Midbrain (tissue), 1 donor: ENCODE measurements at places on chromosomes 4 and X.

- no peak for DNase-seq
Measured at GRCh38 chr4:4521731-4522130, 20.1 kb downstream of the STX18 start.

GRCh38 chr4:70895811-70896491 is 6.2 kb upstream of the MOB1B start:
- no peak for DNase-seq

DNA sequence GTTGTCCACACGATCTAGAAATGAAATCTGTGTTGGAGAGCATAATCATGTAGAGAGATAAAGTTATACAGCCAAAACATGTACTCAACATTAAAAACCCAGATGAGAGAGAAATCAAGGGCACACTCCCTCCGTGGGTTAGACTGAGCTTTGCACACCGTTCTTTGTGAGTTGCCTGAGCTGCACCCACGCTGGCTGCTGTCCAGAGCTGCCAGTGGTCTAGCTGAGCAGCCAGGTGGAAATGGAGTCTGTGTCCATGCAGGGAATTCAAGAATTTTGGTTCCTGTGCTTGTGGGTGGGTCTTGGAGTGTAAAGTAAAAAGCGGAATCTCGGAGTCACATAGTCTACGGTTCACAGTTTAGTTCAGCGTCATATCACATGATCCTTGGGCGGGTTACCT is 84.6 kb downstream of the GPR143 start:
- DNase-seq = no peak

GRCh38 chr4:158938220-158939044 is 164.4 kb upstream of the RAPGEF2 start:
- DNase-seq = no peak

DNA sequence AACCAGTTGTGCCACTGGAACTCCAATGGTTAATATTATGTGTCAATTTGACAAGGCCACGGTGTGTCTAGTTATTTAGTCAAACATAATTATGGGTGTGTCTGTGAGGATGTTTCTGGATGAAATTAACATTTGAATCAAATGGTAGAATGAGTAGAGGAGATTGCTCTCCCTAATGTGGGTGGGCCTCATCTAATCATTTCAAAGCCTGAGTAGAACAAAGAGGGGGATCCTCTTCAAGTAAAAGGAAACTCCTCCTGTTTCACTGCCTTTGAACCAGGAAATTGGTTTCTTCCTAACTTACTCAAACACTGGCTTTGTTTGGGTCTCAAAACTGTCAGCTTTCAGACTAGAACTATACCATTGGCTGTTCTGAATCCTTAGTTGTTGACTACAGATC is 1692.1 kb downstream of the PCDH19 start:
- no peak for DNase-seq

- no peak for DNase-seq
Measured at GRCh38 chrX:20285511-20285910, 18.8 kb upstream of the RPS6KA3 start.

GRCh38 chr4:87122252-87122651 is 98.2 kb downstream of the KLHL8 start:
- DNase-seq = no peak

GRCh38 chrX:140589657-140590056 is 84.8 kb upstream of the SOX3 start:
- no peak for DNase-seq

DNA sequence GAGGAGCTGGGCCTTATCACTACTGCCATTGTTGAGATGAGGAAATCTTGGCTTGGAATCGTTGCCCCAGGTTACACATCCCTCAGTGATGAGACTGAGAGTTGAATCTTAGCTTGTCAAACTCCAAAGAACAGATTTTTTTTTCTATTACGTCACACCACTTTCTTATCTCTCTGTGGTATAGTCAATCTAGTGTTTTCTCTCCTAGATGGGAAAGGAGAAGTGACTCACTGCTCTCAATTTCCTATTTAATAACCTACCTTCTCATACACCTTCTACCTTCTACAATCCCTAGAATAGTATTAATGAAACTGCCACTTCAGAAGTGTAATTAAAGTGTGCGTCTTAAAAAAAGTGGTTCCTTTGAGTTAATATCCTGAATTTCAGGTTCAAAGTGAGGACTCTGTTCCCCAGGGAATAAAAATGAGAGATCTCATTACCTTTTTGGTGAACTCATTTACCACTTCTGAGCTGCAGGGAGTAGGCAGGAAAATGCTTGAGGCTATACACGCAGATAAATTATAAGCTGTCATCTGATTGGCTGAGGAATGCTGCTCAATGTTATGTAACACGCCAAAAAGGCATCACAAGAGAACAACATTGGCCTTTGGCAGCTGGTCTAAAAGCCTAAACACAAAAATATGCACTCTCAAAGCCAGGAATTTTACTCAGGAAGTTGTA is 59.3 kb downstream of the MAD2L1 start:
- DNase-seq = no peak

GRCh38 chr4:164931551-164932324 is 45.7 kb downstream of the TRIM61 start:
- no peak for DNase-seq

- no peak for DNase-seq
Measured at GRCh38 chr4:24796620-24797019, 1.2 kb downstream of the SOD3 start.

DNA sequence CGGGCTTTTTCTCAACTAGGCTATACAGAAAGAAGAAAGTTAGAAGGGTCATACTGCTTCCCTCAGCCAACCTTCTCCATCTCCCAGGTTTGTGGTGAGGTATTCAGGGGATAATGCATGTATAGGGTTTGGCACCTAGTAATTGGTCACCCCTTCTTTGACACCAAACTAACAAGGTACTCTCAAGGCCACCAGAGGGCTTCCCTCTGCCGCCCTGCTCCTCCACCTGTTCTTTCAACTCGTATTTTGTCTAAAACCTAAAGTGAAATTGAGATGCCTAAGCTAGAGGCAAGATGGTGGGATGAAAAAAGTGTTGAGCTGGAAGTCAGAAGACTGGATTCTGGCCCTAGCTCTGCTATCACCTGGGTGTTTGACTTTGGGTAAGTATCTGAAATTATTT is 22.0 kb downstream of the CT47C1 start:
- DNase-seq = no peak

- no peak for DNase-seq
Measured at GRCh38 chr4:25782482-25782881, 80.3 kb downstream of the SEL1L3 start.

DNA sequence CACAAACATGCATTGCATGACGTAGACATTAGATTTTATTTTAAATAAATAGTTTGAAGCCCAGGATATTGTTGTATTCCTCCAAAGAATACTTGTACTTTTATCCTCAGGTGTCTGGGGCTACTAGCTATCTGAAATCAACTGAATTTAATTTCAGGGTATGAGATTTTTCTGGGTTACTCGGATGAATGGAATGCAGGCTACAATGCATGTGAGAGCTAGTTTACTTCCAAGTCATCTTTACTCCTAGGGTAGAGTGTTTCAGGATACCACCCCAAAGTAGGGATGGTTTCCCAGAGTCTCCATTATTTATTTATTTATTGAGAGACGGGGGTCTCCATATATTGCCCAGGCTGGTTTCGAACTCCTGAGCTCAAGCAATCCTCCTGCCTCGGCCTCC is 66.4 kb downstream of the HPRT1 start:
- no peak for DNase-seq

DNA sequence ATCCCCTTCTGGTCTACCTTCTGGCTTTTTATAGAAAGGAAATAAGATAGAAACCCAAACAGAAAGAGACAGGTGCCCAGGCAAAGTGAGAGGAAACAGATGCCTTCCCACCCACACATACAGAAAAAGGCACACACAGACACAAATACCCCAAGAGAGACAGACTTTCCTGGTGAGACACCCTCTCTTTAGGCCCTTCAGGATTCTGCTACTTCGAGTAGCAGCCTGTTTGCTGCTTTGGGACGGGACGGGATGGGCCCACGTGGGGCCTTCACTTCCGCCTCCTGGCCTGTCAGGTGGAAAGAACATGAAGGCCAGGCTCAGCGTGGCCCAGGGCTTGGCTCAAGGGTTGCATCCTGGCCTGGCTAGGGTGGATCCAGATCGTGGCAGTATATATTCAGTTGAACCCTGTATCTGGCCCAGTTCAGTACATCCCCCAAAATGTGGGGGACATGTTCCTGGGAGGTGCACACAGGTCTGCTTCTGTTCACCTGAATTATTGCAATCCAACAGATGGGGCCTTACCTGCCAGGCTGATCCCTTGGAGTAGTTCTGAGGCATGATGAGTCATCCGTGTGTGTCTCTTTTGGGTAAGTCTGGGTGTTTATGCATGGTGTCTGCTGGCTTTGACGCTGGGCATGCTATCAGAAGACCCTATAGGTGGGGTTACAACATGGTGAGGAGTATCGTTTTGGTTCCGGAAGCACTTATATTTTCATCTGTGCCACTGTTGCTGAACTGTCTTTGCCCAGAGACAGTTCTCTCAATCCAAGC is 2.4 kb downstream of the ZNF275 start:
- DNase-seq = no peak

- DNase-seq = no peak
Measured at GRCh38 chr4:1234309-1234695, 14.6 kb downstream of the CTBP1 start.

- DNase-seq = no peak
Measured at GRCh38 chrX:100647095-100647494, 3.1 kb downstream of the SRPX2 start.

DNA sequence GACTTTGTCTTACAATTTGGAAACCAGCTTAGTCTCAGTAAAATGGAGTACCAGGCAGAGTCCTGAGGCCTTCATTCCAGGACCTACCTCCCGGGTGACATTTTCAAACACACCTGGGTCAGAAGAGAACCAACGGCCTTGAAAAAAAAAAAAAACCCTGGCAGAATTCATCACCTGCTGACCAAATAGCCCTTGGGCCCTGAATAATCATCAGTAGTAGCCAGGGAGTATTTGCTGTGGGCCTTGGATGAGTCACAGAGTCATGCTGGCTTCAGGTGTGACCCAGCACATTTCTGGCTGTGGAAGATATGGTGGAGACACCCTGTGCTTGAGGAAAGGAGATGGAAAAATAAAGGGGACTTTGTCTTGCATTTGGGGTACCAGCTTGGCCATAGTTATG is 92.2 kb downstream of the LPAR4 start:
- DNase-seq = no peak

DNA sequence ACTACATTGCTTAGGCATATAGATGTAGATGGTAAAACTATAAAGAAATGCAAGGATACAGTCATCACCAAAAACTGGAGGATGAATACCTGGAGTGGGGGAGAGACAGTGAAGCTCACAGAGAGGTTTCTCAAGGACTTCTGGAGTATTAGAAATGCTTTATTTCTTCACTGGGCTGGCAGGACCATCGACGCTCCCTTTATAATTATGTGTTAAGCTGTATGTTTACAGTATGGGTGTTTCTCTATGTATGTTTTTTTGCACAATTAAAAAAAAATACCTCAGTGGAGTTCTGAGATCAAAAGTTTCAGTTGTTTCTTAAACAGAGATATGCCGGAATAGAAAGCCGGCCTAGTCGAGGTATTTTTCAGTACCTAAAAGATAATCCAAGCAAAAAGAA is 201.3 kb downstream of the NSUN7 start:
- no peak for DNase-seq

DNA sequence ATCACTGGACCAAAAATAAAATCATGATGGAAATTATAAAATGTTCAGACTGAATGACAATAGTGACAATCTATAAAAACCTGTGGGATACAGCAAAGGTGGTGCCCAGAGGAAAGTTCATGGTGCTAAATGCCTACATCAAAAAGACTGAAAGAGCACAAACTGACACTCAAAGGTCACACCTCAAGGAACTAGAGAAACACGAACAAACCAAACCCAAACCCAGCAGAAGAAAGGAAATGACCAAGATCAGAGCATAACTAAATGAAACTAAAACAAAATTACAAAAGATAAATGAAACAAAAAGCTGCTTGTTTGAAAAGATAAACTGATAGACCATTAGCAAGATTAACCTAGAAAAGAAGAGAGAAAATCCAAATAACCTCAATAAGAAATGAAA is 78.7 kb downstream of the ANAPC10 start:
- no peak for DNase-seq

DNA sequence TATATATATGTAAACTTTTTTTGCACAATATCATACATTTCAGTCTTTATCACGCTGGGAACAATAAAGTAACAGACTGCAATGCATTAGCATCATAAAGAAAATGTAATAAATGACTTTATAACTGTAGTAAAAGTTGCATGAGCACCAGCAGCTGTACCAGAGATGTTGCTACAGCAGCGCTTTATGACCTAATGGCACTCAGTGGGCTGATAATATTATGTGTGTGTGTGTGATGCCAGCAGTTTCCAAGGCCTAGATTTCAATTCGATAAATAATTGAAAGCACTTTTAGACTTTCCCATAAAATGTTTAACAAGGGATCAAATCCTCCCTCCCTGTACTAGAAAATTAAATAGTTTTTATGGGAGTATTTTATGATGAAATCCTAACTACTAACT is 367.6 kb upstream of the AGA start:
- DNase-seq = no peak

GRCh38 chr4:8847331-8847730 is 24.3 kb downstream of the HMX1 start:
- DNase-seq = no peak

- DNase-seq = no peak
Measured at GRCh38 chr4:71709961-71710360, 73.9 kb downstream of the GC start.

GRCh38 chr4:93748373-93749291 is 79.9 kb upstream of the ATOH1 start:
- no peak for DNase-seq

GRCh38 chr4:6423575-6423974 is 48.8 kb downstream of the PPP2R2C start:
- DNase-seq = no peak

GRCh38 chrX:118062048-118062789 is 54.4 kb downstream of the KLHL13 start:
- no peak for DNase-seq

- DNase-seq = no peak
Measured at GRCh38 chr4:123265443-123265842, 131.2 kb upstream of the SPRY1 start.

DNA sequence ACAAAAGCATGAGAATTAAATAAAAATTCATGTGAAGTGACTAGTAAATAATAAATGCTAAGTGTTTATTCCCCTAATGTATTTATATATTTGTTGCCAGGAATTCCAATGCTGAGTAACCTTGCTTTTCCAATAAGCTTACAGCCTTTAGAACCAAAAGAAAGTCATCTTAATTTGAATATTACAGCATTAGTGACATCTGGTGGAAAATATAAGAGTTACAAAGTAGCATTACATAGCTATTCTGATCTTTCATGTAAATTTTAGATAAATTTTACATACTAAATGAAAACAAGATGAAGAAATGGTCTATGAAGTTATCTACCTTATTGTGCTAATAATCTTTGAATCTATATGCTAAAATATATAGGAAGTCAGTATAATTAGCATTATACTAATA is 10.4 kb downstream of the MAD2L1 start:
- no peak for DNase-seq

DNA sequence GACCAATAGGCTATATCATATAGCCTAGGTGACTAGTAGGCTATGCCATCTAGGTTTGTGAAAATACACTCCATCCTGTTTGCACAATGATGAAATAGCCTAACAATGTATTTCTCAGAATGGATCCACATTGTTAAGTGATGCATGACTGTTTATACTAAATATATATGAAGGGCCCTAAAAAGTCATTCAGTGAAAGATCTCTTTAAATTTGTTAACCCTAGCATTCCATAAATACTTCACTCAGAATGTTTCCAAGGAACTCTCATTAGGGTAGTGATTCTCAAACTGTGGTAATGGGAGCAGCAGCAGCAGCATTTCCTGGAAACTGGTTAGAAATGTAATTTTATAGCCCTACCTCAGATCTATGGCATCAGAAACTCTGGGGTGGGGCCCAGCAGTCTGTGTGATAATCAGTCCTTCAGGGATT is 74.9 kb downstream of the PRRG1 start:
- no peak for DNase-seq
